Stimulated activated CD8-positive, alpha-beta memory T cell treated with anti-CD3 and anti-CD28 coated beads, Interleukin-2, amount 100 ng/mL, for 48 hours (primary cell): ENCODE measurements at places on chromosomes 16 and 17.

DNA sequence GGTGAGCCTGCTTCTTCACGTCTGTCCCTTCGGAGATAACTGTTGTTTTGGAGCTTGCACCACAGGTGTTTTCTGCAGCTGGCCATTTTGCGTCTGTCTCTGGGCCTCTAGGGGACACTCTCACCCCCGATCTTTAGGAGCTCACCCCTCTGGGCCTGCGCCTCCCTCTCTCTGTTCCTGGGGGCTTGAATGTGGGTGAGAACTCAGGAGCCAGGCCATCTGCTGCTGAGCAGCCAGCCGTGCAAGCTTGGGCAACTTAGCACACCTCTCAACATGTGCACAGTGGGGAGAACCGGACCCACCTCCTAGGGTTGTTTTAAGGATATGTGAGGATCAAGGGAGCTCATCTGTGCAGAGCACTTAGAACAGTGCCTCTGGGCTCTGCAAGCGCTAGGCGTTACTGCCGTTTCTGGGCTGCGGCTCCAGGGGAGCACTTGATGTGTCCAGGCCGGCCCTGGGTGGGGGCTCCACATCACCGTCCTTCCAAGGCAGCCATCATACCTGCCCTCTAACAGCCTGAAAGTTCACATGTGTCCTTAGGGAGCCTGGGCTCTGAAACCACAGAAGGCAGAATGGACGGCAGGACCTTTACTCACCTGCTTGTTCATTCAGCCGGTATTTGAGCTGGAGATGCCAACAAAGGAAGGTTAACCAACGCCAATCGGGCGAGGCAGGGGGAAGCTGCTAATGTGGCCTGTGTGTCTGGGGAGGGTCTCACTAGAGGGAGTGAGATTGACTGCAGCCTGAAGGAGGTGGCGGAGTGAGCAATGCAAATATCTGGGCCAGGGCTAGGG, 66.3 kb downstream of the MRC2 start:
- no peak for DNase-seq

DNA sequence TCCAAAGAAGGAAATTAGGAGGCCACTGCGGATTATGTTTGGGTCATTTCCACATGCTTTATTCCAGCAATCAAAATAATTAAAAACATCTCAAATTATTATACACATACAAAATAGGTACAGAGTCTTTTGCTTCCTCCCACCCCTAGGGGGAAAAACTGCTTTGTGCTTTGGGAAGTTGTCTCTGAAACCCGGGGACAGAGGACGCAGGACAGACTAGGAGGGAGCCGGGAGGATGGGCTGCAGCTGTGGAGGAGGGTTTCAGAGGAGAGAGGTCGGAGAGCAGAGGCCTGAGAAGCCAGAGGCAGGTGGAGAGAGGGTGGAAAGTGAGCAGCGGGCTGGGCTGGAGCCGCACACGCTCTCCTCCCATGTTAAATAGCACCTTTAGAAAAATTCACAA, 17.4 kb downstream of the COL1A1 start:
- no peak for DNase-seq

DNA sequence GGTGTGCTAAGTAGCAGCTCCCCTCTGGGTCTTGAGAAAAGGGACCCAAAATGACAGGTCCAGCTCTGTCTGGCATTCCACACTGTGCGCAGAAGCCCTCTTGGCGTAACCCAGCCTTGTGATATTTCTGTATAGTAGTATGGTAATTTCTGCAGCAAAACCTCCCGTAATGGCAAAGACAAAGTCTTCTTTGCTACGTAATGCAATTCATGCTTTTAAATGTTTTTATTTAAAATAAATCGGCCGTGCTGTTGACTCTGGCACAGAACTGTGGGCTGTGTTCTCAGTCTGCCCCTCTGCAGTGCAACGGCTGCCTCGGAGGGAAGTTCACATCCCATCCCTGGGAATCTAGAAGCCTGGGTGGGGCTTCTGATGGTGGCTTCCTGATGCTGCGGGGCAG, 75.2 kb downstream of the ASIC2 start:
- no peak for DNase-seq

DNA sequence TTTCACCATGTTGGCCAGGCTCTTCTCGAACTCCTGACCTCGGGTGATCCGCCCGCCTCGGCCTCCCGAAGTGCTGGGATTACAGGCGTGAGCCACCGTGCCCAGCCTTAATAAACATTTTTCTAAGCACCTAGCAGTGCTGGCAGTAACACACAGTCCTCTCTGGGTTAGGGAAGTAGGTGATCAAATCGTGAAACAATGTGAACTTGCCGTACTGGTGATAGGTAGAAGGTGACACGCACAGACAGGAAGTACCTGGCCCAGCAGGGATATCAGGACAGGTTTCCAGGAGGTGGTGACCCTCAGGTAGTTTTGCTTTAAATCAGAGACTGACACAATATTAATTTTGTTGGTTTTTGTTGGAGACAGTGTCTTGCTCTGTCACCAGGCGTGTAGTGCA, 4.5 kb downstream of the PLD2 start:
- no peak for DNase-seq

GRCh38 chr17:35064516-35065215, 1.2 kb upstream of the RFFL start:
- no peak for DNase-seq

- DNase-seq = peak; percentile 46
Observed at GRCh38 chr16:68074850-68075555, 10.2 kb upstream of the NFATC3 start.

DNA sequence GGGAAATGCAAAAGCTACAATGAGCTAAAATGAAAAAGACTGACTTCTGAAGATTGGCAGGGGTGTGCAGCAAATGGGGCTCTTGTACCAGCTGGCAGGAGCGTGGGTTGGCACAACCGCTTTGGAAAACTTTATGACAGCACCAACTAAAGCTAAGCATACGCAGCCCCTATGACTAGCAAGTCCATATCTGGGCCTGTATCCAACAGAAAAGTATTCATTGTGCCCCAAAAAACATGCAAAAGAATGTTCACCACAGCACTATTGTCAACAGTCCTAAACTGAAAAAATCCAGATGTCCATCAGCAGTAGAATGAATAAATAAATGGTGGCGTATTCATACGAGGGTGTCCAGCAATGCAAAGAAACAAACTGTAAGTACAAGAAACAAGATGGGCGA, 22.6 kb upstream of the ITGA3 start:
- no peak for DNase-seq

- DNase-seq = no peak
Observed at GRCh38 chr17:49814781-49815529, 26.5 kb downstream of the KAT7 start.

- no peak for DNase-seq
Observed at GRCh38 chr16:86576591-86577313, 1.6 kb upstream of the FOXL1 start.
